ENCODE measurements at places on chromosomes 7 and 10. TPM values are rescaled to one million over a fixed set of nuclear protein-coding genes. Genes with fewer than 3 reads are reported as not detected.

Gene DYDC2
- total RNA-seq, result not detected

Gene CALD1
- 686 TPM for total RNA-seq

Gene AKR1C3
- total RNA-seq, result 169 TPM

Gene AKR1C8
- not detected for total RNA-seq

Gene INA
- total RNA-seq, result 0.33 TPM

Gene CYP26A1
- total RNA-seq, result not detected

Gene STK31
- 0.33 TPM for total RNA-seq

Gene CALML5
- not detected for total RNA-seq

Gene LRRC4
- total RNA-seq, result not detected

Gene HECW1
- total RNA-seq, result 3.6 TPM

Gene CLCN1
- total RNA-seq, result 0.16 TPM

Gene SFTPD
- total RNA-seq, result not detected

Gene OPN4
- total RNA-seq, result not detected

Gene AZGP1
- not detected for total RNA-seq

Gene HDAC9
- total RNA-seq, result 40.6 TPM

Gene NUDT13
- total RNA-seq, result 1.8 TPM

Gene MLXIPL
- total RNA-seq, result 2.0 TPM

Gene SLC26A5
- not detected for total RNA-seq

Gene TEX36
- 2.1 TPM for total RNA-seq

Gene FANK1
- 2.3 TPM for total RNA-seq

Gene GIMAP8
- 0.09 TPM for total RNA-seq

Measured in fibroblast of the aortic adventitia (primary cell).